ENCODE measurements at places on chromosomes 1 and 21. TPM values are rescaled to one million over a fixed set of nuclear protein-coding genes. Genes with fewer than 3 reads are reported as not detected.

Gene GJC2
- total RNA-seq = 0.54 TPM

Gene SLC1A7
- total RNA-seq = 0.13 TPM

Gene AMPD1
- total RNA-seq = not detected

Gene B3GALT2
- 4.7 TPM for total RNA-seq

Gene EEIG2
- total RNA-seq = 5.4 TPM

Gene WDR64
- total RNA-seq = not detected

Gene FAM151A
- not detected for total RNA-seq

Gene TMPRSS3
- total RNA-seq = not detected

Gene KRTAP10-5
- total RNA-seq = not detected

Gene ITLN2
- not detected for total RNA-seq

Gene TMEM52
- total RNA-seq = not detected

Gene GBP4
- not detected for total RNA-seq

Gene AMY1C
- total RNA-seq = not detected

Gene SPRR1B
- total RNA-seq = not detected

Gene RGS8
- not detected for total RNA-seq

Gene CYP4A11
- not detected for total RNA-seq

Gene ZBTB40
- 9.9 TPM for total RNA-seq

Gene TMIGD3
- not detected for total RNA-seq

Gene SYNC
- total RNA-seq = 112 TPM

Gene HFM1
- under 0.01 TPM for total RNA-seq

Gene RPE65
- total RNA-seq = not detected

Gene CYP4X1
- total RNA-seq = not detected

Gene OLFML2B
- total RNA-seq = 1.4 TPM

Gene MYCL
- 0.32 TPM for total RNA-seq

Gene LRRIQ3
- not detected for total RNA-seq

Gene TRAF3IP3
- total RNA-seq = not detected

Gene ILF2
- 176 TPM for total RNA-seq

Gene GBP7
- total RNA-seq = not detected

Gene RGS1
- total RNA-seq = not detected

Gene HSPB7
- 35.7 TPM for total RNA-seq

Gene TTC22
- total RNA-seq = not detected

Gene CRYAA
- total RNA-seq = not detected

Gene RCSD1
- not detected for total RNA-seq

Gene HNRNPCL2
- total RNA-seq = not detected

Gene KCNE2
- total RNA-seq = not detected

Gene CRNN
- not detected for total RNA-seq

Gene INSRR
- total RNA-seq = not detected

Gene PRELP
- under 0.01 TPM for total RNA-seq

Gene CCDC185
- not detected for total RNA-seq

Gene LRRN2
- not detected for total RNA-seq

Gene AIM2
- 1.3 TPM for total RNA-seq

Gene REN
- not detected for total RNA-seq

Gene ZNF697
- total RNA-seq = 8.5 TPM

Gene CDK18
- total RNA-seq = not detected

Gene ARHGAP30
- not detected for total RNA-seq

Gene SYT6
- total RNA-seq = not detected

Gene PCSK9
- total RNA-seq = 0.11 TPM

Gene AIRE
- total RNA-seq = not detected

Gene EPB41
- 2.7 TPM for total RNA-seq

Gene SERTAD4
- total RNA-seq = 0.97 TPM

Gene GPA33
- total RNA-seq = not detected

Gene S100A3
- total RNA-seq = 3.8 TPM

Gene DNALI1
- 0.63 TPM for total RNA-seq

Gene JAM2
- total RNA-seq = 1.9 TPM

Data from GM23248 (cell line).